ENCODE measurements at places on chromosomes 6 and 20.

DNA sequence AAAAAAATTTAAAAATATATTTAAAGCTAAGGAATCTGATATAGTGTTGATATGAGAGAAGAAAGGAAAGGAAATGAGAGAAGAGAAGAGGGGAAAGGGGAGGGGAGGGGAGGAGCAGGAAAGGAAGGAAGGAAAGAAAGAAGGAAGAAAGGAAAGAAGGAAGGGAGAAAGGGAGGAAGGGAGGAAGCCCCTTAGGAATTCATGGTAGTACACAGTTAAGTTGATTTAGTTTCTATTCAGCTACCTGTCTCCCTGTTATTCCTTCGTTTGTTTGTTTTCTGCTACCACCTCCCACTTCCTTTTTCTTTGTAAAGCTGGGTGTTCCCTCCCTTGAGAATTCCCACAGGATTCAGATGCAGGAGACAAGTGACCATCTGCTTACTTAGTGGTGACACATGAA, 1025.4 kb upstream of the FLRT3 start:
- DNase-seq = no peak

- DNase-seq = peak; percentile 66
Observed at GRCh38 chr6:32047855-32048766, 9.9 kb downstream of the CYP21A2 start.

- DNase-seq = no peak
Observed at GRCh38 chr6:102407886-102408741, 1014.6 kb downstream of the GRIK2 start.

DNA sequence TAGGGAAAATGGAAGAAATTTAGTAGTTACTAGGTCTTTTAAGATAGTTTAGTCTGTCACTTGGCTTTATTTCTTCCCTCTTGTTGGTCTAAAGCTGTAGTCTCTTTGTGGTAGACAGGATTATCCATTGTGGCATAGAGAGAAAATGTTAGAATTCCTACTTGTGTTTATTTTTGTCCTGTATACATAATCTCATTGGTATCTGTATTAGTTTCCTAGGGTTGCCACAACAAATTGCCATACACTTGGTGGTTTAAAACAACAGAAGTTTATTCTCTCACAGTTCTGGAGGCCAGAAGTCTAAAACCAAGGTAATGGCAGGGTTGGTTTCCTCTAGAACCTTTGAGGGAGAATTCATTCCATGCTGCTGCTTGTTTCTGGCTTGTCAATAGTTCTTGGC, 119.4 kb downstream of the ZFAND3 start:
- no peak for DNase-seq

DNA sequence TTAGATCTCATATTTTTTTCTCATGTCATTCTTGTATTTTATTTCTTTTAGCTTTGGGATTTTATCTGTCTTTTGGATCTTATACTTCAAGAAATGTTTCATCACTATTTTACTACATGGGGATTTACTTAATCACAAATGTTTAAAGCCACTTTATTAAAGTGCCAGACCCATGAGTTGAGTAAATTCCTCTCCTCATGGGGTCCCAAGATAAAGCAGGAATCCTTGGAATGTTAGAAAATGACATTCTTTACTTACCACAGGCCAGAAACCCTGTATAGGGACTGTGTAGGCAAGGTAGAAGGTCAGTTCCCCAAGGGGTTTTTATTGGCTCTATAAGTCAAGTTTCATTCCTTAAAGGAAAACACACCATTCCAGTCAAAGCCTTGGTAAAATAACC, 28.4 kb upstream of the OR2J2 start:
- no peak for DNase-seq
